CD4-positive, alpha-beta T cell (primary cell): ENCODE measurements at places on chromosomes 7 and 10. TPM values are rescaled to one million over a fixed set of nuclear protein-coding genes. Genes with fewer than 3 reads are reported as not detected.
A peak's percentile ranks its signal among the peaks of the same experiment; 100 is the strongest.

DNA sequence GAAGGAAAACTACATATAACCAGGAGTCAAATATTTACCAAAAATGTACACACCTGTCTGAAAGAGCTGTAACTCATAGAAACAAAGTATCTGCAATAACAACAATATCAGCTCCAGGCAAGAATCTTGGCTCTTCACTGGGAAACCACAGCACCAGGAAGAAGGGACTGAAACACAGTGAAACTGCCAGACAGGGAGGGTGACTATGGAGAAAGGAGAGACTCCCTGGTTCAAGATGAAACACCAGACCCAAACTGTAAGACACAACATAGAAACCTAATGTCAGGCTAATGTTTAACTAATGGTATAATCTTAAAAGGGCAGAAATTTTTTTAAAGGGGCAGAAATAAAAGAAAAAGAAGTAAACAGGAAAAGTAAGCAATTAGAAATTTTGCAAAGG, 11.5 kb upstream of the TAS2R39 start:
- DNase-seq, result no peak
- no peak overlapping the region for H3K4me3 ChIP-seq
- H3K4me1 ChIP-seq, result no peaks in the 10 kb centered on the region
- no peaks in the 10 kb centered on the region for H3K36me3 ChIP-seq
- H3K27ac ChIP-seq, result no peak overlapping the region

Gene DNAJB12
- total RNA-seq, result 25.2 TPM

- H3K27ac ChIP-seq, result no peak overlapping the region
- H3K4me3 ChIP-seq, result no peak overlapping the region
- H3K4me1 ChIP-seq, result no peaks in the 10 kb centered on the region
- H3K27me3 ChIP-seq, result no peaks in the 10 kb centered on the region
- H3K36me3 ChIP-seq, result no peaks in the 10 kb centered on the region
- DNase-seq, result no peak
Observed at GRCh38 chr10:60760711-60761210, 17.5 kb upstream of the CDK1 start.

DNA sequence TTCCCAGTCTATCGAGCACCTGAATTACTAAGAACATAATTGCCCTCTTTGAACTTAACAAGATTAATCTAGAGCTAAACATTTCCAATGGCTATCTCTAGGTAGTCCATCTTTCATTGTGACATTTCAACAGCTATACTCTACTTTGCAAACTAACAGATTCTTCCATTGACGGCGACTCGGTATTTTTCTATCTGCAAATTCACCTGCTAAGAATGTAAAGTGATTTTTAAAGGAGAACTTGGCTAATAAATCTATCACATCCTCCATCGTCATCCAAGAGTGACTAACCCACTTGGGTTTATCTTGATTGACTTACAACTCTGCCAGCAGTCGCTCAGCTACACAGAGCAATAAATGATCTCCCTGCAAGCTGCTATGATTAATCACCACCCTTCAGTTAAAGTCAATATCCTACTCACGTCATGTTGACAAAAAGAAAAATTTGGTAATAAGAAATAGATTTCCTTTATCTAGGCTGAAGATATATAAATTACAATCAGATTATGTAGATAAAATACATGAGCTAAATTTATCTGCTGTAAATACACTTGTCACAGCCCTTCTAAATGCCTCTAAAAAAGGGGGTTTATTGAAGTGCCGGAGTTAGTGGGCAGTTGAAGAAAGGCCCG, 99.5 kb downstream of the SFMBT2 start:
- H3K36me3 ChIP-seq, result no peaks in the 10 kb centered on the region
- H3K27ac ChIP-seq, result no peak overlapping the region
- H3K27me3 ChIP-seq, result no peaks in the 10 kb centered on the region

GRCh38 chr10:130362308-130362761, 226.1 kb downstream of the GLRX3 start:
- no peaks in the 10 kb centered on the region for H3K36me3 ChIP-seq
- no peak overlapping the region for H3K27ac ChIP-seq
- H3K27me3 ChIP-seq, result no peaks in the 10 kb centered on the region
- no peaks in the 10 kb centered on the region for H3K4me1 ChIP-seq
- no peak overlapping the region for H3K4me3 ChIP-seq
- no peak for DNase-seq

- no peaks in the 10 kb centered on the region for H3K27me3 ChIP-seq
- H3K4me1 ChIP-seq, result no peaks in the 10 kb centered on the region
- H3K27ac ChIP-seq, result no peak overlapping the region
- DNase-seq, result no peak
- no peaks in the 10 kb centered on the region for H3K36me3 ChIP-seq
- no peak overlapping the region for H3K4me3 ChIP-seq
Observed at GRCh38 chr10:30185916-30186315, 126.5 kb upstream of the JCAD start.

GRCh38 chr7:69670701-69671100, 72.4 kb downstream of the AUTS2 start:
- no peaks in the 10 kb centered on the region for H3K27me3 ChIP-seq
- no peak for DNase-seq
- no peaks in the 10 kb centered on the region for H3K36me3 ChIP-seq
- H3K4me1 ChIP-seq, result no peaks in the 10 kb centered on the region
- H3K27ac ChIP-seq, result no peak overlapping the region

GRCh38 chr10:86192147-86192546, 174.4 kb downstream of the GRID1 start:
- no peak for DNase-seq
- H3K27me3 ChIP-seq, result no peaks in the 10 kb centered on the region
- H3K36me3 ChIP-seq, result no peaks in the 10 kb centered on the region
- H3K4me3 ChIP-seq, result no peak overlapping the region

Gene ATRNL1
- total RNA-seq, result not detected

Gene SUGCT
- total RNA-seq, result 1.2 TPM

GRCh38 chr10:73106301-73106700, 4.0 kb upstream of the NUDT13 start:
- no peak for DNase-seq
- no peak overlapping the region for H3K27ac ChIP-seq
- H3K4me3 ChIP-seq, result no peak overlapping the region
- peaks cover 2% of the 10 kb centered on the region for H3K36me3 ChIP-seq

Gene ZP3
- 3.2 TPM for total RNA-seq

DNA sequence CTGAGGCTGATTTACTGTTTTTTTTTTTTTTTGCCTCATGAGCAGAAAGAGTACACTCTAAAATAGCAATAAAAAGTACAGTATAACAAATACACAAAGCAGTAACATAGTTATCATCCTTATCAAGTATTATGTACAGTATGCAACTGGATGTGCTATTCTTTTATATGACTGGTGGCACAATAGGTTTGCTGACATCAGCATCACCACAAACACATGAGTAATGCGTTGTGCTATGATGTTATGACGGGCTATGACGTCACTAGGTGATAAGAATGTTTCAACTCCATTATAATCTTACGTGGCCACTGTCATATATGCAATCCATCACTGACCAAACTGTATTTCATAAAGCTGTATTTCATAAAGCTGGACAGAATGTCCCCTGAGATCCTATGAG, 189.2 kb upstream of the GLI3 start:
- H3K27ac ChIP-seq, result no peak overlapping the region
- no peaks in the 10 kb centered on the region for H3K36me3 ChIP-seq
- H3K27me3 ChIP-seq, result no peaks in the 10 kb centered on the region
- H3K4me1 ChIP-seq, result no peaks in the 10 kb centered on the region

GRCh38 chr7:71348821-71349681, 217.1 kb downstream of the GALNT17 start:
- no peaks in the 10 kb centered on the region for H3K36me3 ChIP-seq
- no peaks in the 10 kb centered on the region for H3K27me3 ChIP-seq
- no peak overlapping the region for H3K4me3 ChIP-seq
- no peaks in the 10 kb centered on the region for H3K4me1 ChIP-seq
- H3K27ac ChIP-seq, result no peak overlapping the region

Gene C7orf57
- total RNA-seq, result 0.56 TPM

Gene FAM237B
- total RNA-seq, result not detected

- H3K27me3 ChIP-seq, result no peaks in the 10 kb centered on the region
- no peaks in the 10 kb centered on the region for H3K36me3 ChIP-seq
- peak overlapping the region; percentile 89 for H3K27ac ChIP-seq
- H3K4me3 ChIP-seq, result peak overlapping the region; percentile 92
- peaks cover 57% of the 10 kb centered on the region for H3K4me1 ChIP-seq
Observed at GRCh38 chr10:104337521-104337984, 712 bp downstream of the ITPRIP start.

- H3K27me3 ChIP-seq, result peaks cover 2% of the 10 kb centered on the region
- no peaks in the 10 kb centered on the region for H3K36me3 ChIP-seq
- H3K4me3 ChIP-seq, result no peak overlapping the region
- no peak overlapping the region for H3K27ac ChIP-seq
- no peak for DNase-seq
Observed at GRCh38 chr10:104424719-104425118, 71.1 kb downstream of the CFAP58 start.

Gene ZNF680
- total RNA-seq, result 8.9 TPM

- no peak overlapping the region for H3K27ac ChIP-seq
- no peak overlapping the region for H3K4me3 ChIP-seq
- H3K4me1 ChIP-seq, result no peaks in the 10 kb centered on the region
Observed at GRCh38 chr10:110513949-110514348, 16.2 kb downstream of the DUSP5 start.
